GOT3 (cell line): ENCODE measurements at places on chromosomes 11 and 22.

DNA sequence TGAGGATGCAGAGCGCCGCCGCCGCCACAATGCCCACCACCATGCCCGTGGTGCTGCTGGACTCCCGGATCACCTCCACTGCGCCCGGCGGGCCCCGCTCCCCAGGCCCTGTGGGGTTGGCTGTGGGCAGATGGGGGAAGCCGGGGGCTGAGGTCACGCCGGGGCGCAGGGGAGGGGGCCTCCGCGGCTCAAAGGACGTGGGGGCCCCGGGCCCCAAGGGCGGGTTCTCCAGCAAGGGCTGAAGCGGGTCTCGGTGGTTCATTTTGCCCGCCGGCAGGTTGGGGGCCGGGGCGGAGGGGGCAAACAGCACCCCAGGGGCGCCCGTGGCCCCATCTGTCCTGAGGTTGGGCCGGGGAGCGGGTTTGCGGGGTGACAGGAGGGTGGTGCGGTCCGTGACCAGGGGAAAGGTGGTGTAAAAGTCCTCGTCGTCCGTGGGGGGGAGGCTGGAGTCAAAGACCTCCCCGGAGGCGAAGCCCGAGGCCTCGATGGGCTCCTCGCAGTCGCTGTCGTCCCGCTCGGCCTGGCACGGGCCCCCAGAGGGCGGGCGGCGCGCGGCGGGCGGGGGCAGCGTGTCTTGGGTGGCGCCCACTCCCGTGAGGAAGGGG lies 16.5 kb downstream of the SLC22A12 start:
- DNase-seq: no peak

GRCh38 chr11:117931971-117932370 lies 2.8 kb upstream of the TMPRSS13 start:
- DNase-seq: no peak

DNA sequence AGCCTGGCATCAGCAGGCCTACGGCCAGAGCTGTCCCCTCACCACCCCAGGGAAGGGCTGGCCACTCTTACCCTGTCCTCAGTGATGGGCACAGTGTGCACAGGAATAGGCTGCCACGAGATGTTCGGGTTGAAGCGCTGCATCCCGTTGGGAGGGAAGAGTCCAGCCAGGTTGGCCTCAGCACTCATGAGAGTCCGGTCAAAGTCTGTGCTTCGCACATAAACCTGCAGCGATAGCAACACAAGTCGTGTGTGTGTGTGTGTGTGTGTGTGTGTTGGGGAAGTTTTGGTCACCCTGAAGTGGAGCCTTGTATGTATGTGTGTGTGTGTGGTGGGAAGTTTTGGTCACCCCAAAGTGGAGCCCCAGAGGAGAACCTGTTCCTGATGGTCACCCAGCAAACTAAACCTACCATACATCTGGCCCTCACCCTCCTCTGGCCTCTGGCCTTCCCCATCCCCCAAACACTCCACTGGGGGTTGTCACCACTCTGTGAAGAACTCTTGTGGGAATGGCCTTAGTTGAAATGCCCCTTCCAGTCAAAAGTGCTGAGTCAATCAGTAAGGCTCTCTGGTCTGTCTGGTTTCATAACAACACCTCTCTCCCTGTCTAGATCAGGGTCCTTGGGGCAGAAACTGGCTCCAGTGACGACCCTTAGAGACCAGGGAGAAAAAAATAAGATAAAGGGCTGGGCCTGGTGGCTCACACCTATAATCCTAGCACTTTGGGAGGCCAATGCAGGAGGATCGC lies 2.8 kb downstream of the ACP2 start:
- no peak for DNase-seq

DNA sequence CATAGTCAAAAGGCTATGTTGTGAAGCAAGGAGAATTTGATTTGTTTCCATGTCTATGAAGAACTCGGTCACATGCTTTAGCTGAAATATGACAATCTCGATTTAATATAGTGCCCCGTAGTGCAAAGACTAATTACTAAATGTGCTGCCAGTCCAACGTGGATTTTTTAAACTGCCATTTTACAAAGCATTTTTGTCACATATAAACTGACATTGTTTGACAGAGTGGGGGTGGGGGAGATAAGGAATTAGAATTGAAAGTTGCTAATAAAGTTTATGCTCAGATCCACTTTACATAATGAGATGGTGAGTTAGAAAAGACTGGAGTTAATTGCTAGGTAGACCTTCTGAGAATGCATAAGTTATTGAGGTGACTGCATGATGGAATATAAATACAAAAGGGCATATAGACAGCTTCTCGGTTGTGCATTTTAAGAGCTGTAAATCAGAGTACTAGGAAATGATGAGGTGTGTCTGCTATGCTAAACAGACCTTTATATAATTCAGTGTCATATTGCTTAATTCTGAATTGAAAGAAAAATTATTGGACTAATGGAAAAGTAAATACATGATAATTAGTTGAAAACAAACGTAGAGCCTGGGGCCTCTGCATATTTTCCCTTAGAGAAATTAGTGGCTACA lies 158.9 kb upstream of the MTNR1B start:
- DNase-seq: no peak

- peak; percentile 45 for DNase-seq
Observed at GRCh38 chr11:67356864-67357561, 3.7 kb upstream of the POLD4 start.

- DNase-seq: no peak
Observed at GRCh38 chr11:59776210-59777066, 21.3 kb downstream of the STX3 start.
